ENCODE measurements at places on chromosomes 3 and 15. TPM values are rescaled to one million over a fixed set of nuclear protein-coding genes. Genes with fewer than 3 reads are reported as not detected.

SKOR1 gene
- 1.1 TPM for total RNA-seq

HIGD2B gene
- total RNA-seq: under 0.01 TPM

LEKR1 gene
- 1.1 TPM for total RNA-seq

RTP3 gene
- total RNA-seq: not detected

ISL2 gene
- not detected for total RNA-seq

SIDT1 gene
- 15.1 TPM for total RNA-seq

IMPG2 gene
- total RNA-seq: 0.27 TPM

POPDC2 gene
- total RNA-seq: 0.54 TPM

TMEM266 gene
- total RNA-seq: not detected

WDR72 gene
- 12.7 TPM for total RNA-seq

SI gene
- not detected for total RNA-seq

PATL2 gene
- total RNA-seq: 5.7 TPM

DNAJC17 gene
- total RNA-seq: 21.8 TPM

FILIP1L gene
- total RNA-seq: 0.81 TPM

CKMT1B gene
- not detected for total RNA-seq

TNFAIP8L3 gene
- not detected for total RNA-seq

GRK7 gene
- total RNA-seq: not detected

TGM4 gene
- not detected for total RNA-seq

BCL2A1 gene
- total RNA-seq: 9.7 TPM

RASGRP1 gene
- total RNA-seq: 2.7 TPM

ATP8B4 gene
- total RNA-seq: 141 TPM

EXD1 gene
- total RNA-seq: not detected

PRTG gene
- total RNA-seq: 0.27 TPM

GNB4 gene
- total RNA-seq: 45.0 TPM

CLDN18 gene
- total RNA-seq: not detected

CKMT1A gene
- total RNA-seq: not detected

Data from hematopoietic multipotent progenitor cell (in vitro differentiated cells).